ENCODE measurements at places on chromosomes 13 and 19.
A peak's percentile ranks its signal among the peaks of the same experiment; 100 is the strongest.

- DNase-seq: no peak
Measured at GRCh38 chr19:11964496-11964857, 363 bp upstream of the ZNF763 start.

GRCh38 chr13:83824560-83824959 lies 57.7 kb downstream of the SLITRK1 start:
- DNase-seq: no peak

- no peak for DNase-seq
Measured at GRCh38 chr13:108044954-108045353, 170.4 kb downstream of the LIG4 start.

GRCh38 chr19:39506944-39507714 lies 7.8 kb upstream of the SELENOV start:
- DNase-seq: peak; percentile 64

- DNase-seq: no peak
Measured at GRCh38 chr19:35206379-35206778, 22.2 kb downstream of the FAM187B start.

- DNase-seq: no peak
Measured at GRCh38 chr13:28534210-28534609, 39.3 kb upstream of the FLT1 start.

DNA sequence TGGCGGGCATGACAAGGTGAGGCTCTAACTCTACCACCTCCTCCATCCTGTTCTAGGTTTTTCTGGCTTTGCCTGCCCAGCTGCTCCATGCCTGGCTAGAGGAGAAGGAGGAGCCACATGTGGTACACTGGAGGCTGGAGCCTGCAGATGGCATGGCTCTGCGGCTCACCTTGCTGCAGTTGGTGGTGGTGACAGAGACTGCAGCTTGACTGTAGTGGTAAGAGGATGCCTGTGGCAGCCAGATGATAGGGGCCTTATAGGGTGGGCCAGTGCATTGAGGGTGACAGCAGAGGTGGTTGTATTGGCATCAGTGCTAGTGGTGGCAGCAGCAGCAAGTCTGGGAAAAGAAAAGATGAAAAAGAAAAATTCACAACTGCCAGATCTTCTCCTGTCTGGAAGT lies 146.2 kb downstream of the TNFRSF19 start:
- DNase-seq: no peak

- no peak for DNase-seq
Measured at GRCh38 chr13:36820222-36820621, 1.2 kb downstream of the RFXAP start.

GRCh38 chr19:2548966-2549365 lies 73.0 kb downstream of the GADD45B start:
- DNase-seq: no peak

DNA sequence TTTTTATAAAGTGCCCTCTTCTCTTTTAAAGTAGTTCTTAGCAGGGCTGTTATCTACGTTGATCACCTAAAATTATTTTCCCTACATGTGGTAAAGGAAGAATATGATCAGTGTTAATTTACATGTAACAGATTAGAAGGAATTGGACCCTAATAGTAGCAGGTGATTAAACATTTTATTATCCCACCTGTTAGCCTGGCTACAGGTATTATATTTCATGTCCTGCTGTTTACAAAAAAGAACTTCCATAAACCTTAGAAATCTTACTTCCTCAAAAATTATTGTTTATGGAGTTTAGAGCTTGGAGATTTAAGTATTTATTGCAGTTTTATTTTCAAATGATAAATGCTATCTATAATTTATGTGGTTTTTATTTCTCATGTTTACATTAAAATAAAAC lies 1226.7 kb downstream of the UQCRFS1 start:
- no peak for DNase-seq

- DNase-seq: no peak
Measured at GRCh38 chr19:3360421-3361383, 5.7 kb upstream of the NFIC start.

GRCh38 chr13:46665633-46666482 lies 112.9 kb downstream of the LRCH1 start:
- no peak for DNase-seq

GRCh38 chr19:48999481-49000325 lies 6.0 kb downstream of the RUVBL2 start:
- DNase-seq: peak; percentile 56

DNA sequence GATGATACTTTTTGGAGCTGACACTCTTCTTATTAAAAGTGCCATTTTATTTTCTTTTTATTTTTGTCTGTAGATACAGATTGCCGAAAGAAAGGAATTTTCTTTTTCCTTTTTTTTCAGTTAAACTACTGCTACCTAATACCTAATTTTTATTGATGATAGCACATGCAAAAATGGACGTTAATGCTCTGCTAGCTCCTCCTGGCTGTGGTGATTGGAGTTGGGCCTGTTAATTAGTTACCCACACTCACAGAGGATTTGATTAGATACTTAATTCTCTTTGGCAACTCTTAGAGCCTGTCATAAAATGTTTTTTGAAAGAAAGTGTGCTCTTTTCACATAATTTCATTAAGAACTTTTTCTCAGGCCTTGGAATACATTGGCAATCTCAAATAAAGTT lies 366.8 kb downstream of the DCT start:
- no peak for DNase-seq

DNA sequence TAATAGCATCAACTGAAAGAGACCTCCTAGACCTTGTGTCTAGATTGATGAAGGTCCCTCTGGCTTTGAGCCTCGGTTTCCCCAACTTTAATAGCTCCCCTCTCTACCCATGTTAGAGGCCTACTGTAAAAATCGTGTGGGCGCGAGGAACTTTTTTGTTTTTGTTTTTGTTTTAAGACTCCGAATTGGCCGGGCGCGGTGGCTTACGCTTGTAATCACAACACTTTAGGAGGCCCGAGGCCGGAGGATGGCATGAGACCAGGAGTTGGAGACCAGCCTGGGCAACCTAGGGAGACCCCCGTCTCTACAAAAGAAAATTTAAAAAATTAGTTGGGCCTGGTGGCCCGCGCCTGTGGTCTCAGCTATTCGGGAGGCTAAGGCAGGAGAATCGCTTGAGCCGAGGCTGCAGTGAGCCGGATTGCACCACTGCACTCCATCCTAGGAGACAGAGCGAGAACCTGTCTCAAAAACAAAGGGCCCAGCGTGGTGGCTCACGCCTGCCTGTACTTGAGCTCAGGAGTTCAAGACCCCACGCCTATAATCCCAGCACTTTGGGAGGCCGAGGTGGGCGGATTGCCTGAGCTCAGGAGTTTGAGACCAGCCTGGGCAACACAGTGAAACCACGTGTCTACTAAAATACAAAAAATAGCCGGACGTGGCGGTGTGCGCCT lies 858 bp upstream of the PPP6R1 start:
- no peak for DNase-seq

DNA sequence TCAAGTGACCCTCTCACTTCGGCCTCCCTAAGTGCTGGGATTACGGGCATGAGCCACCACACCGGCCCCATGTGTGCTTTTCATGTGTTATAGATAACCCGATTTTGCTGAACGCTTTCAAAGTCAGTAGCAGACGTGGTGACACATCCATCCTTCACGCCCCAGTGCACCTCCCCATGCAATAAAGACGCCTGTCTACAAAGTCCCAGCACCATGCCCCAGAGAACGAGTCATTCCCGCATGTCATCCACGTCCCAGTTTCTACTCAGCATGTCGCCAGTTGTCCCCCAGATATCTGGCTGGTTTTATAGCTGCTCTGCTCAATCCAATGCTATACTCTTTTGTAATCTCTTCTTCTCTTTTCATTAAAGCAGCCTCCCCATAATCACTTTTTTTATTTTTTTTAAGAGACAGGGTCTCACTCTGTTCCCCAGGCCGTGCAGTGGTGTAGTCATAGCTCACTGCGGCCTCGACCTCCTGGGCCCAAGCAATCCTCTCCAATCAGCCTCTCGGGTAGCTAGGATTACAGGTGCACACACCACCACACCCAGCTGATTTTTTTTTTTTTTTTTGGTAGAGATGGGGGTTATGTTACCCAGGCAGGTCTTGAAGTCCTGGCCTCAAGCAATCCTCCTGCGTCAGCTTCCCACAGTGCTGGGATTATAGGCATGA lies 42.5 kb downstream of the DNM2 start:
- no peak for DNase-seq

- no peak for DNase-seq
Measured at GRCh38 chr13:113729187-113730019, 29.6 kb upstream of the TMEM255B start.

- no peak for DNase-seq
Measured at GRCh38 chr13:41465241-41465847, 8.0 kb downstream of the RGCC start.

DNA sequence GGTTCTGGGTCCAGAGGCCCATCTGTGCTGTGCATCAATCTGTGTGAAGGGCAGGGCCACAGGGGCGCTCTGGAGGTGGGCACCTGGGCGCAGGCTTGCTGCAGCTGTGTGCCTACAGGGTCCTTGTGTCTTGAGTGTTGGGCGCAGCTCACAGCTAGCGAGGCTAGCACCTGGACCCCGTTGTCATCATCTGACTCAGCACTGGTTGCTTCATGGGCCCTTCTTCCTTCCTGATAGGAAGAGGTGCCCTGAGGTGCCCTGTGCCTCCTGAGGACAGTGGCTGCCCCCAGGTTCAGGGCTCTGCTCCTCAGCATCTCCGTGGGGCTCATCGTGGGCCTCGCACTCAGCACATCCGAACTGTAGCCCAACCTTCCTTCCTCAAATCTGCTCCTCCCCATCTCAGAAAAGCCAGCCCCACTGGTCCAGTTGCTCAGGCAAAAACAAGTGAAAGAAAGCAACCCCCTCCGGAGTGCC lies 54.8 kb downstream of the GATAD2A start:
- DNase-seq: no peak

GRCh38 chr19:29060813-29061364 lies 152.1 kb downstream of the UQCRFS1 start:
- no peak for DNase-seq

DNA sequence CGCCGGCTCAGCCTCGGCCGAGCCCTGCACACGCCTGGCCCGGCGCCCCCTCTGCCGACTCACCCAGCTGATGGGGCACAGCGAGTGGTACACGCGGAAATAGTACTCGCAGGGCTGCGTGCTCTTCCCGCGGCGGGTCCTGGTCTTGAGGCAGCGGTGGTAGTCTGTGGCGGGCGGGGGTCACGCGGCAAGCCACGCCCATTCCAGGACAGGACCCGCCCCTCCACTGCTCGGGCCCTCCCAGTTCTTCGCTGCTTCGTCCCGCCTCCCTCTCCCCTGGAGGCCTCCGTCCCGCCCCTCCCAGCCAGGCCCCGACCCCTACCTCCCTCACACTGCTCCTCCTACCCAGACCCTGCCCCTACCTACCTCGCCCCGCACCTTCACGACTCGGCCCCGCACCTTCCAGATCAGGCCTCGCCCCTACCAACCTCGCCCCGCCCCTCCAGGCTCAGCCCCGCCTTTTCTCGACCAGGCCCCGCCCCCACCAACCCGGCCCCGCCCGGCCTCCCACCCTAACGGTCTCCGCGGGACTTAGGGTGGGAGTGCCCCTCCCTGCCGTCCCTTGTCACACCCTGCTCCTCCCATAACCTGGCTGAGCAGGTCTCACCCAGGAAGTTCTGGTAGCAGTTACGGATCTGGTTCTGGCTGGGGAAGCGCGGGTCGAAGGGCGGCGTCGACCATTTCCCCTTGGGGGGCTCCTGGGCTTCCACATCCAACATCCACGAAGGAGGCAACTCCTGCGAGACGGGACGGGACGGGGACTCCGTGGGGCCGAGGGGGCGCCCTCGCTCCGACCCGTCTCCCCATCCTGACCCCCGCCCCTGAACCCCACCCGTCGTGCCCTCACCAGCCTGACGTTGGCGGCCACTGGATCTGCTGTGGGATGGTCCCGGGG lies 469 bp downstream of the COX6B2 start:
- DNase-seq: peak; percentile 84

GRCh38 chr13:95834134-95834765 lies 157.3 kb downstream of the DNAJC3 start:
- DNase-seq: peak; percentile 36

DNA sequence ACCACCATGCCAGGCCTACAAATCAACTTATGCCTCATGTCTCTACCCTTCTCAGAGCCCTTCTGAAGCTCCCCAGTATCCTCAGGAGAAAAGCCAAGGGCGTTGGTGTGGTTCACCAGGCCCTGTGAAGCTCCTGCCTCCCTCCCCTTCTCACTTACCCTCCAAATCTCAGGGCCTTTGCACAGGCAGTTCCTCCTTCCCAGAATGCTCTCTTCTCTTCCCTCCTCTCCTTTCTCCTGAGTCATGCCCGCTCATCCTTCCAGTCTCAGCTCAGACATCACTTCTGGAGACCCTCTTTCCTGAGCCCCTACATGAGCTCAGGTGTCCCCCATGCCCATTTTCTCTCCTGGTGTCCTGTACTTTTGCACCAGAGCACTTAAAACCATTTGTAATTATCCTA lies 20.5 kb downstream of the HIF3A start:
- DNase-seq: no peak

DNA sequence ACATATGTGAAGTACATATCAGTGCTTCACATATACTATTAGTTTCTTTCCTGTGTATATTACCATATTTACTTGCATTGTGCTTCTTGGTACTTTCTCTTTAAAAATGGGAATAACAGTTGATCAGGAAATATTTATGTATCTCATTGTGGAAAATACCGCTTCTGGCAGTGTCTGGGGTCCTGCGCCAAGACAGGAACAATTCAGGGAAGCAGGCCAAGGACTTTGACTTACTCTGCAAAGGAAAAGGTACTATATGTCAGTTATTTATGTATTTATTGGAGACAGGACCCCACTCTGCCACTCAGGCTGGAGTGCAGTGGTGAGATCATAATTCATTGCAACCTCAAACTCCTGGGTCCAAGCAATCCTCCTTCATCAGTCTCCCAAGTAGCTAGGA lies 57.7 kb upstream of the NBEA start:
- DNase-seq: no peak

DNA sequence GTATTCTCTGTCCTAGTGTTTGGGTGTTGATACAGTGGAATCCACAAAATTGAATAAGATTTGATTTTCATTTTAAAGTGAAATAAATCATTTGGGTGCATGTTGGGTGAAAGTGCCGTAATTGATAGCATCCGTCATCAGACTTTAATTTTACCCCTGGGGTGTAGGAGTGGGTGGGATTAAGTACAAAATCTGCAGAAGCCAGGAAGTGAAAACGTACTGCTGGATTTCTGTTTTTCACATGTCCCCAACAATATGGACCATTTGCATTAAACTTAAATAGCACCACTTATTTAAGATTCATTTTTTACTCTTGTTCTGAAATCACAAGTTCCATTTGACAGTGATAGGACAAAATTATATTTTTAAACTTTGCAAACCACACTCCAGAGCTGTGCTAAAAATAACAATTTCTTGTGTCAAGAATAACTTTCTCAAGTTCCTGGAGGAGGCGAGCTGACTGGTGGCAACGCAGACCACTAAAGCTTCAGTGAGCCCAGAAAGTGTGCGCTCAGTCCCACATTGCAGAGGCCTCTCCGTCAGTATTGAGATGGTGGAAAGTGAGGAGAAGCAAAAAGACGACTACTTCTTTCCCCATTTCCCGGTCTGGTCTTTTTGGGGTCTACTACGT lies 71.3 kb downstream of the ARHGEF7 start:
- no peak for DNase-seq

DNA sequence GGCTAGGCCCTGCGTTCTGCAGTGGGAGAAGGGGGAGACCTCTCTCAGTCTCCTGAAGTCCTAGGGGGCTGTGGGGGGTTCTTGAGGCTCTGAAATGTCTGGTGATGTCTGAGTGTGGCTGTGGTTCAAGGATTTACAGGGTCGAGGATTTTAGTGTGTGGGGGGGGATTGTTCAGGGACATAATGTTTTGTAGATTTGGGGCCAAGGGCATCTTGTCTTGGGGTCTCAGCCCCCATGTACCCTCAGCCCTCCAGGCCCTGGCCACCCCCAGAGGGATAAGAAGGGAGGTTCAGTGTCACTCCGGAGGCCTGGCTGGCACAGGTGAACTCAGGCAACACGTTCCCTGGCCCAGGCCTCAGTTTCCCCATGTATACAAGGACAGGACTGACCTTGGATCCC lies 2.4 kb upstream of the APC2 start:
- no peak for DNase-seq

Measured in Calu3 (cell line).